ENCODE measurements at places on chromosomes 16 and 17.

GRCh38 chr17:75241143-75241430 is 20.3 kb downstream of the GGA3 start:
- DNase-seq, result no peak

- no peak for DNase-seq
Observed at GRCh38 chr17:72204742-72205141, 83.9 kb downstream of the SOX9 start.

- DNase-seq, result no peak
Observed at GRCh38 chr16:89104303-89104702, 10.7 kb downstream of the ACSF3 start.

DNA sequence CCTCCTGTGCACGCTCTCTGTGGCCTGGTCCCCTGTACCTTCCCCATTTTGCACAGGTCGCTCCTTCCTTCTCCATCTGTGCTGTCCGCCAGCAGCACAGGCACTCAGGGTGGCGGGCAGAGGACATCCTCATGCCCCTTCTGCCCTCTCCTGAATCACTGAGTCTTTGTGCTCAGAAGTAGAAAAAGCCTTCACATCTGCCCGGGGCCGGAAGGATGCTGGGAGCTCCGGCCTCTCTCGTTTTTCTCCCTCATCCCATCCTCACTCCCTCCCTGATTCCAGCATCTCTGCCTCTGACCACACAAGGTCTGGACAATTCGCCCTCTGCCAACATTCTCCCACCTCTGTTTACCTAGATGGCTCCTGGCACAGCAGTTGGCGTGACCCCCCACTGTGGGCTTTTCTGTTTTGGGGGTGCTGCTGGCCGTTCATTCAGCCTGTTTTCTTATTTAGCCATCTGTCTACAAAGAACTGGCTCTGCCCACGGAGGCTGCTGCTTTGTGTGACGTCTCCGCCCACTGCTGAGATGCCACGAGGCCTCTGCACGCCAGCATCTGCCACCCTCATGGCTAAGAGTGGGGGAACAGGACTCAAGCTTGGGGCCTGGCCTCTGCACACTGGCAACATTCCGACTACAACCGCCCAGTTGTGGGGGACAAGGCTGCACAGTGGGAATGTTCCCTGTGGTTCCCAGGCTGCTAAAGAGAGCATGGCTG is 36.7 kb downstream of the SEC14L5 start:
- DNase-seq, result no peak

- no peak for DNase-seq
Observed at GRCh38 chr17:76238847-76239537, 1.3 kb downstream of the RNF157 start.

DNA sequence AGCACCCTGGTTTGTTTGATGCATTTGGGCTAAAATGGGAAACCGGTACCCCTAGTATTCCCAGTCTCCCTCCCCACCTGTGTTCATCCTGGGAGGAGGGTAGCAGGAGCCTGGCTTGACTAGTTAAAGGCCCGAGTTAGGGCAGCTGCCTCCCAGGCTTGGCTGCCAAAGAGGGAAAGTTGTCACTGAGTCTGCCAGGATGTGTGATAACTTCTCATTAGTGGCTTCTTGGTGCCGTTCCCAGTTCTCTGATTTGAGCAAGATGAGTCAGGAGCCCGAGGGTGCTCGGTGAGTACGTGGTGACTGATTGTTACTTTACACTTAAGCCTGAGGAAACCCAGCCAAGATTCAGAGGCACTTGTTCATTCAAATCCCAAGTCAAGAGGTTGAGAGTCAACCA is 2.5 kb downstream of the KRT32 start:
- peak; percentile 10 for DNase-seq

- DNase-seq, result no peak
Observed at GRCh38 chr16:28905800-28906372, 19.2 kb downstream of the RABEP2 start.
